Activated T-cell treated with anti-CD3 and anti-CD28 coated beads, Interleukin-2, amount 50 U/mL, for 24 hours (primary cell): ENCODE measurements at places on chromosomes 6 and 20.

DNA sequence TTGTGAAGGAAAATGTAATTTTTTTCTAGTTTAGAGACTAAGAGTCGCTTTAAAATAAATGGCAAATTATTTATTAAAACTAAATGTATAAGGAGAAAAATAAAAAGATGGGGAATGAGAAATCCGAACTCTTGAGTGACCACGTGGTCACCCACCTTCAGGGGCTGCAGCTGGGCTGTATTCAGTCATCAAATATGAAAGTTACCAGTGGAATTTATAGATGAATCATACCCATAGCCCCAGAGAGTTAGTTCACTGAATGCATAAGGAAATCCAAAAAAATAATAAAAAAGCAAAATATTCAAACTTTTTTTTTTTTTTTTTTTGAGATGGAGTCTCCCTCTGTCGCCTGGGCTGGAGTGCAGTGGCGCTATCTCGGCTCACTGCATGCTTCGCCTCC lies 947.7 kb upstream of the ADGRB3 start:
- no peak for DNase-seq

GRCh38 chr6:152380993-152381898 lies 255.9 kb downstream of the SYNE1 start:
- no peak for DNase-seq

GRCh38 chr20:24004471-24004870 lies 15.9 kb upstream of the GGTLC1 start:
- DNase-seq, result no peak

- no peak for DNase-seq
Measured at GRCh38 chr6:133380723-133381122, 139.6 kb downstream of the EYA4 start.

DNA sequence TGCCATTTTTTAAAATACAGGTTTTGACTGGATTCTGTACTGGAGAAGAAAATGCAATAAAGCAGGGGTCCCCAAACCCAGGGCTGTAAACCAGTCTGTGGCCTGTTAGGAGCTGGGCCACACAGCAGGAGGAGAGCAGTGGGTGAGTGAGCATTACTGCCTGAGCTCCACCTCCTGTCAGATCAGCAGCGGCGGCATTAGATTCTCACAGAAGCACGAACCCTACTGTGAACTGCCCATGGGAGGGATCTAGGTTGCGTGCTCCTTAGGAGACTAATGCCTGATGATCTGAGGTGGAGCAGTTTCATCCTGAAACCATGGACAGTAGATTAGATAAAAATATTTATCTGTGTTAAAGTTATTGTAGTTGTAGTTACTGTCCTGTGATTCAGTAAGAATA lies 21.1 kb upstream of the FBXO9 start:
- DNase-seq, result no peak

DNA sequence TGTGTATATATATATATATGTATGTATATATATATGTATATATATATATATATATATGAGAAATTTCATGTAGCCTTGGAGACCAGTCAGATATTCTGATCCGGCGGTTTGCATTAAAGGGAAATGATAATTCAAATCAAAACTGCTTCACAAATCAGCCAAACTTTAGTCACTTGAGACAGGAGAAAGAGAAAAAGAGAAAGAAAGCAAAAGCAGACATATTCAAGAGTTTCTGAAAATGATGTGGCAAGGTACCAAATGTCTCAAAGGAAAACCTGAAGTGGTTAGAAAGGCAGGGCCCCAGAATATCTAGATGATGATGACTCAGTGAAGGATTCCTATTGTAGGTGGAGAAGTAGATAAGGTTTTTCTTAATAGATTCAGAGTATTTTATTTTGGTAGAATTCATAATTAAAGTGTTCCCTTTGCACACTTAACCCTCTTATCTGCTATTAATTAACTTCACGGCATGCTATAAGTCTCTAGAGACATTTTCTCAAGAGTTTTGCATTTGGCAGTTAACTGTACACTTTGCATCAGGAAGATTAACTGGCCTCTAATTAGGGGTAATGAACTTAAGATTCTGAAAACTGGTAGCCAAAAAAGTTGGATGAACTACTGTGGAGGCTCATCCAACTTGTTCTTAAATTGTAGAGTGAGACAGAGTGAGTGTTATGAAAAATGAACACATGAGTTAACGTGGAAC lies 50.1 kb upstream of the ASF1A start:
- DNase-seq, result no peak

GRCh38 chr6:110491644-110492317 lies 15.4 kb upstream of the SLC22A16 start:
- no peak for DNase-seq

DNA sequence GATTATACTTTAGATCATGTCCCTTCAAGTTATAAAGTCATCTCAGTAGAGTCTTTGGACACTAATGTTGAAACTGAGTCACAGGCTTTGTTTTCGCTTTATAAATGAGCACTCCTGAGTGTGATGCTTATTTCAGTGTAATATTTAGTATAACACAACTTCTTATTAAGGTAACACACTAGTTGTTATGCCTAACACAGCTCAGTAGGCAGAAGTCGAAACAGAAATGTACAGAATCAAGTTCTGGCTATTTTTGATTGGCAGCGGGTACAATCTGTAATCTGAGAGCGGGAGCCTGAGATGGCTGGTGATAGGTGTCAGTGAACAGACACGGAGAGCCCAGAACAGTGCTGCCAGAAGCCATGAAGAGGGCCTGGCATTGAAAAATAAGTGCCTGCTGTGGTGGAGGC lies 11.4 kb downstream of the HECA start:
- peak; percentile 58 for DNase-seq

DNA sequence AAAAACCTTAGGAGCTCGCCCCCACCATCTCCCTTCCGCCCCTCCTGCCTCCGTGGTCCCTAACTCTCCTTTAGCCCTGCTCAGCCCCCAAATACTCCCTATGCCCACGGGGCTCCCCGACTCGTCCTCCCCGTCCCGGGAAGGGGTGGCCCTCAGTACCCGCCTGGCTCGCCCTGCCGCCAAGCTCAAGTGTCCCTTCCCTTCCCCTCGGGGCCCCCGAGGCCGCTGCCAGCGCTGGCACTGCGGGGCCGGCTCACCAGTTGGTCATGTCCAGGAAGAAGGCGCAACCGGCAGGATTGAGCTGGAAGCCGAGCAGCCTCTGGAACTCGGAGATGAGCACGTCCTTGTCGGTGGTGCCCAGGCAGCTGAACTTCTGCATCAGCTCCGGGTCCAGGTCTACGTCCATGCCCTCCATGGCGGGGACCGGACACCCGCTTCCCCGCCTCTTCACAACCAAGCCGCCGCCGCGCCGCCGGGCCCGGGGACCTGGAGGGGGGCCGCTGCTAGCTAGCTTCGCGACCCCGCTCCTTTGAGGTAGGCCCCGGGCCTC lies 303 bp downstream of the ILRUN start:
- DNase-seq, result no peak

- DNase-seq, result no peak
Measured at GRCh38 chr20:10060226-10060625, 25.4 kb downstream of the ANKEF1 start.

DNA sequence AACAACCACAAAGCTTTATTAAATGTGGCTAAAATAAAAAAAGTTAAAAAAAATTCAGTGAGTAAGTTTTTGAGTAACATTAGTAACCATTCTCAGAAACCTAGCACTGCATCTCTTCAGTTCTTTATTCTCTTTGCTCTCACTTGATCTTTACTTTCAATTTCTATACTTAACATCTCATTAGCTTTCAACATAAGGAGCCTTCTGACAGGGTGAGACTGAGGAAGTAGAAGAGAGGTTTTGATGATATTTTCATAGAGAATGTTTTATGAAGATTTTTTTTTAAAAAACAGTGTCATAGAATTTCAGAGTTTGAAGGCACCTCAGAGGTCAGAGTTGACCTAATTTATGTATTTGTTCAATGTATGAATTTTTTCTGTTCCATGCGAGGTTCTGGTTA lies 60.8 kb downstream of the FAM83B start:
- no peak for DNase-seq

DNA sequence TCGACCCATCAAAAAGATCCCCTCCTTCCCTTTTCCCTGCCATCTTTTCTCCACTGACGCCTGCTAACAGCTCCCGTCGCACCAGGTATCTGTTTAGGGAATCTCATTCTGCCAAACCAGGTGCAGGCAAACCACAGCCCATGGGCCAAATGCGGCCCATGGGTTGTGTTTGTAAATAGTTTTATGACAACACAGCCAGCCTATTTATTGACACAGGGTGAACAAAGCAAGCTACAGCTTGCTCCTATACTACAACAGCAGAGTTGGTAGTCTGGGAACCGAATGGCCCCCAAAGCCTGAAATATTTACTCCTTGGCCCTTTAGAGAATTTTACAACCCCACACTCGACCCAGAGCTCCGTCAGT lies 16.4 kb downstream of the NFATC2 start:
- DNase-seq, result no peak

GRCh38 chr6:148497257-148497656 lies 154.6 kb downstream of the SASH1 start:
- no peak for DNase-seq

GRCh38 chr6:15129887-15130286 lies 116.0 kb upstream of the JARID2 start:
- peak; percentile 35 for DNase-seq

DNA sequence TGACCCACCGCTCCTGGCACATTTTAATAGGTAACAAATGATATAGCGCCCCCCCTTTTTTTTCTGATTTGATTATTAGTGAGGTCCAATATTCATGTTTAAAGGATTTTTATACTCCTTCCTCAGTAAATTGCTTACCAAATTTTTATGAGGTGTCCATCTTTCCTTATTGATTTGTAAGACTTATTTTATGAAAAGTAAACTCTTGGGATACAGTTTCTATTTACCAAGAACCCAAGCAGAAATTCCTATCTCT lies 25.1 kb downstream of the TRIM27 start:
- DNase-seq, result no peak

- DNase-seq, result no peak
Measured at GRCh38 chr20:1651268-1652058, 6.1 kb downstream of the SIRPG start.

DNA sequence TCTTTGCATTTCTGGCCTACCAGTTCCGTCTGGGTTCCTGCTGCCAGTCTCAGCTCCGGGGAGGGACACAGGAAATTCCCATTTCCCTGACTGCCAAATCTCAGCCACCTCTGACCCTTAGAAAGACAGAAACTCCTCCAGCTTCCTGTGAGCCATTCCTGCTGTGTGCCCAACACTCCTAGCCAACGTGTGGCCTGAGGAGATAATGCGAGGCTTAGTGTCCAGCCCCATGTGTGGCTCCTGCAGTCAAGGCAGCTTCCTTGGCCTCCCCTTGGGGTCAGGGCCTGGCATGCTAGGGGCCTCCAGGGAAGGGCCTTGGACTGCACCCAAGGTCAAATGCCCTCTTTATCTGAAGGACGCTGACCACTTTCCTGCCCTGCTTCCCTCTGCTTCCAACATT lies 45.1 kb downstream of the MAFB start:
- no peak for DNase-seq

GRCh38 chr20:40278673-40279072 lies 410.4 kb downstream of the MAFB start:
- DNase-seq, result no peak

DNA sequence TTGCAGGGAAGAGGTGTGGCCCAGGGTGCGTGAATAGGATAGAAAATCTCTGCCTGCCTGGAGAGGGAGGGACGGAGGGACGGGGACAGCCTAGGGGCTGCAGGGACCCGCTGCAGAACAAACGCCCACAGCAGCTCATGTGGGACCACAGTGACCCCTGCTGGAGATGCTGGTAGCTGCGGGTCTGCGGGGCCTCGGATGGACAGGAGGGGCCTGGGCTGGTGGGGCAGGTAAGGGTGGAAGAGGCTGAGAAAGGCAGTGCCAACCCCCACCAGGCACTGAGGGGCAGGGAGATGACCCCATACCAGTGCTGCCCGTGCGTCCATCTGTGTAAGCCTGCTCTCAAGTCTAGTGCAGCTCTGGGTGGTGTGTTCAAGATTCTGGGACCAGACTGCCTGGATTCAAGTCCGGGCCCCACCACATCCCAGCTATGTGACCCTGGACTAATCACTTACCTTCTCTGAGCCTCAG lies 39.4 kb downstream of the KIAA1755 start:
- DNase-seq, result peak; percentile 85

DNA sequence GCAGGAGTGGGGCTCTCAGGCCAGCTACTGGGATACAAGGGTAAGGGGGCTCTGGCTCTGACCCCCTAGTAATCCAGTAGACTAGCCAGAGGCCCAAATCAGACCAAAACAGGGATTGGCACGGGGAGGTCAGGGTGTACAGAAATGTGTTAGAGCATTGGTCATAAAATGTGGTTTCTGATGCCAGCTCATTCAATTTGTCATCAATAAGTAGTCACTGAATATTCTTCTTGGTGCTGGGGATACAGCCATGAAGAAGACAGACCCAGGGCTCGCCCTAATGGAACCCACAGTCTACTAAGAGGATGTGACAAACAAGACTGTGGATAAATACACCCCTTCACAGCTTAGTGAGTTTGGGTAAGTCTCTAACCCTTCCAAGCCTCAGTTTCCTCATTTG lies 11.1 kb downstream of the MAP1LC3A start:
- no peak for DNase-seq

DNA sequence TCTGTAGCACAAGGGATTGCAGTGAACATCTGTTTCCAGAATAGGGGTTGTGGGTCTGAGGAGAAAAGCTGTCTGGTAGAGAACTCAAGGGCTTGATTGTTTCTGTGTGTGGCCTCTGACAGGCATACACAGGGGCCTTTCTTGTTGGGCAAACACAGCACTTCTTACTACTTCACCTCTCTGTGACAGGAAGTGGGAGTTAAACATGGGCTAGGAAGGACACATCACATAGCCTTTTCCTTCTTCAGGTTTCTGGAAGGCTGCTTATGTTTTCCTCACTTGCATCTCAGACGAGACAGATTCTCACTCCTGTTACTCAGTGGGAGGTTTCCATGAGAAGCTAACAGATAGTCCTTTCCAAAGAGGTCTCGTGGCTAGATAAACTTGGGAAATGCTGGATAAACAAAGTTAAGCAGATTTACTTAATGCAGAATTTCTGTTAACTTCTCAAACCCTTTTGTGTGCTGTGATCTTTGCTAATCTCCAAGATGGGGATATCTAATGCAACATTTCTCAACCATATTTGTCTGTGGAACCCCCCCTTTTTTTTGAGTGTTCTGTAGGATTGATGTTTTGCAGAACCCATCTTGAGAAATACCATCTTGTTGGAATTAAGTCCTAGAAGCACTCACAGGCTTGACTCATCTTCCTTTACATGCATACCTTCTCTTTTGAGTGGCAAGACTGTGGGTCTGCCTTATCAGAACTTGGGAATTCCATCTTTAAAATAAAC lies 41.9 kb upstream of the RNF8 start:
- DNase-seq, result no peak
